ENCODE measurements at places on chromosomes 12 and 14.

GRCh38 chr12:75959060-75959459 is 72.5 kb downstream of the PHLDA1 start:
- no peak for DNase-seq

DNA sequence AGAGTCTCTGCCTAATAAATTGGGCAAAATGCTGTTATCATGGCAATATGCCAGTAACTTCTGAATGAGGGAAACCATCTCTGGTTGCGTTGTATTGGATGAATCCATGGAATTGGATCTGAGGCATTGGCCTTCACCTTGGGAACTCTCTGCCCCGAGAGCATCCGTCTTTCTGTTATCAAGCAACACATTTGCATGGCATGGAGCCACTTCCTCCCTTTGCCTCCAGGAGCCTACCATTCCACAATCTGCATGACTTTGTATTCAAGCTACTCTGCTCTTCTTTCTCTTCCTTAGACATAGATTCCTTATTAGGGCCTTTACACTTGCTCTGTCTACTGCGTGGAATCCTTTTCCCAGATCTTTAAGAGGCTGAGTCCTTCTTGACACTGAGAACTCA is 57.2 kb downstream of the RIC8B start:
- DNase-seq = no peak

DNA sequence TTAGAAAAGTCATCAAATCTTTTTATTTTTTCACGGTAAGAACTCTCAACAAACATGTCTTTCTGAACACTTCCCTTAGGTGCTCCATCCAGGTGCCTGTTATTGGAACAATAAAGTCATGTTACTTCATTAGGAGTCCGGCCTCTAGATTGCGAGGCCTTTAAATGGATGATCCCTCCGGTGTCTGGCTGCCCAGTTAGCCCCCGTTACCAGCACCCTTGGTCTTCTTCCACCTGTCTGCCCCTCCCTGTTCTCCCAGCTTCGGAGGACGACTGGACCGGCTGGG is 593 bp upstream of the PA2G4 start:
- no peak for DNase-seq

GRCh38 chr14:78327426-78328221 is 157.5 kb downstream of the NRXN3 start:
- no peak for DNase-seq

- no peak for DNase-seq
These were observed 20.3 kb downstream of the HEBP1 start for GRCh38 chr12:12979731-12980259.

- DNase-seq = peak; percentile 48
These were observed 730 bp downstream of the CLSTN3 start for GRCh38 chr12:7130701-7131501.

DNA sequence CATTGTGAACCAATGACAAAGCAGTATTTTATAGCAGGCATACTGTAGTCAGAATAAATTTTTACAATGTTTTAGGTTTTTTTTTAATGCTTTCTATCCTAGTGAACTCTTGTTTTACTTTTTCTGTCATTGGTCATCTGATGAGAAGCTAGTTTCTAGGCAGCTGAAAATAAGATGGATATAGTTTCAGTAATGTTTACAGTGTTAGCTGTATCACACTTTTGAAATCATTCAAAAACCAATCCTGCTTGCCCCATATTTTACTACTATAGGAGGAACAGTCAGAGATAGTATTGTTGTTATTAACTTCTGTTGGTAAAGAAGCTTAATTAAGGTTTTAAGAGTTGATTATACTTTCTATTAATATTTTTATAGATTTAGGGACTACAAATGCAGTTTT is 24.5 kb downstream of the USP15 start:
- no peak for DNase-seq

- DNase-seq = no peak
These were observed 86.6 kb upstream of the FRMD6 start for GRCh38 chr14:51564986-51565604.

DNA sequence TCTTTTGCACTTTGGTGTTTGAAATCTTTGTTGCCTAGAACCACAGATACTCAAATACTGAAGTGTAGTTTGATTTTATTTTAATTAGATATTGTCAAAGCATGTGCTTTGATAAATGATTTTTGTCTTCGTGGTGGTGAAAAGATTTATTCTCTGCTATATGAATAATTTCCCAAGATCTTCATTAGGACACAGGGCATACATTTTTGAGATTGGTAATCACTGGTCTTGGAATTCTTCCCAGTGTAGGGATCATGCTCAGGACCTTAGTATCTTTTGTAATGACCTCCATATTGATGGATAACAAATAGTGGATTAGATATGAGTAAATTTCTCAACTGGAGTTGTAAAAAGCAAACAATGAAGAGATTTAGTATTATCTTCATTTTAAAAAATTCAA is 28.2 kb downstream of the TBK1 start:
- DNase-seq = no peak

DNA sequence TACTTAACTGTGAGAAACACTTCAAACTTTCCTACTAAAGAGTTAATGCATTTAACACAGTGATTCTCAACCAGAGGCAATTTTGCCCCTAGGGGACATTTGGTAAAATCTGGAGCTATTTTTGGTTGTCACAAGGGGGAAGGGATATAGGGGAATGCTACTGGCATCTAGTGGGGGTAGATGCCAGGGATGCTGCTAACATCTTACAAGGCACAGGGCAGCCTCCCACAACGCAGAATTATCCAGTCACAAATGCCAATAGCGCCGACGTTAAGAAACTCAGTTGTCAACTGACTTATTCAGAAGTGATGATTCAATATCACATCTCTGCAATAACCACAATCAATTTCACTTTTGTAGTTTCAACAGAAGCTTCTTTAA is 2.0 kb downstream of the EEA1 start:
- DNase-seq = peak; percentile 73

DNA sequence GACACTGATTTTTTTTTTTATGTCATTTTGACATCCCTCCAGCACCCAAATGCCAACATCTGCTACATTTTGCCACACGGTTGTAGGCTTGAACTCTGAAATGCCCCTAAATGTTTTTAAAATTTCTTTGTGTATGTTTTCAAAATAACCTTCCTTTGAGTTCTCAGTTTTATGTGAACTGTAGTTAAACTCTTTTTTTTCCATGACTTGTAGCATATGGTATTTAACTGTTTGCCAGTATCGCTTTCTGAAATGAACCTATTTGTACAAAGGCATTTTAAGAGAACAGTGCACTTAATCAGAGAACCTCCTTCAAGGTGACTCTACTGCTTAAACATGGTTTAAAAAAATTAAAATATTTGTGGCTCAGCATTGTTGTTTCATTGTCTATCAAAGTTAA is 61.5 kb downstream of the PDE3A start:
- DNase-seq = no peak

GRCh38 chr14:100419856-100420255 is 96.7 kb downstream of the SLC25A47 start:
- DNase-seq = no peak

GRCh38 chr12:46452776-46453175 is 80.2 kb upstream of the SLC38A2 start:
- DNase-seq = no peak

- DNase-seq = no peak
These were observed 168.0 kb downstream of the SLC16A7 start for GRCh38 chr12:59763835-59764234.

- no peak for DNase-seq
These were observed 23.5 kb downstream of the BHLHE41 start for GRCh38 chr12:26101350-26101734.

GRCh38 chr12:30438601-30439041 is 257.0 kb downstream of the IPO8 start:
- DNase-seq = no peak

- DNase-seq = no peak
These were observed 12.5 kb downstream of the TIMM9 start for GRCh38 chr14:58414845-58415244.

GRCh38 chr12:50477241-50477832 is 27.4 kb upstream of the DIP2B start:
- DNase-seq = no peak

DNA sequence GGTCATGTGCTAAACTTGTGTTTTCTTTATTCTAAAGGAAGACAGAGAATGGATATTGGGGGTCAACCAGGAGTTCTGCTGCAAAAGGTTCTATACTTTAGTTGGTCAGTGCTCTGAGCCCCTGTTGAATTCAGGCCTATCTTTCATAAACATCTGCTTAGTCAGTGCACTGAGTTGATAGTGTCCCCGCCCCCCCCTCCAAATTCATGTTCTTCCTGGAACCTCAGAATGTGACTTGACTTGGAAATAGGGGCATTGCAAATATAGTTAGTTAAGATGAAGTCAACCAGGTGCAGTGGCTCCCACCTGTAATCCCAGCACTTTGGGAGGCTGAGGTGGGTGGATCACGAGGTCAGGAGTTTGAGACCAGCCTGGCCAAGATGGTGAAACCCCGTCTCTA is 23.3 kb downstream of the CHST11 start:
- no peak for DNase-seq

GRCh38 chr12:14611640-14612203 is 44.0 kb upstream of the PLBD1 start:
- no peak for DNase-seq

DNA sequence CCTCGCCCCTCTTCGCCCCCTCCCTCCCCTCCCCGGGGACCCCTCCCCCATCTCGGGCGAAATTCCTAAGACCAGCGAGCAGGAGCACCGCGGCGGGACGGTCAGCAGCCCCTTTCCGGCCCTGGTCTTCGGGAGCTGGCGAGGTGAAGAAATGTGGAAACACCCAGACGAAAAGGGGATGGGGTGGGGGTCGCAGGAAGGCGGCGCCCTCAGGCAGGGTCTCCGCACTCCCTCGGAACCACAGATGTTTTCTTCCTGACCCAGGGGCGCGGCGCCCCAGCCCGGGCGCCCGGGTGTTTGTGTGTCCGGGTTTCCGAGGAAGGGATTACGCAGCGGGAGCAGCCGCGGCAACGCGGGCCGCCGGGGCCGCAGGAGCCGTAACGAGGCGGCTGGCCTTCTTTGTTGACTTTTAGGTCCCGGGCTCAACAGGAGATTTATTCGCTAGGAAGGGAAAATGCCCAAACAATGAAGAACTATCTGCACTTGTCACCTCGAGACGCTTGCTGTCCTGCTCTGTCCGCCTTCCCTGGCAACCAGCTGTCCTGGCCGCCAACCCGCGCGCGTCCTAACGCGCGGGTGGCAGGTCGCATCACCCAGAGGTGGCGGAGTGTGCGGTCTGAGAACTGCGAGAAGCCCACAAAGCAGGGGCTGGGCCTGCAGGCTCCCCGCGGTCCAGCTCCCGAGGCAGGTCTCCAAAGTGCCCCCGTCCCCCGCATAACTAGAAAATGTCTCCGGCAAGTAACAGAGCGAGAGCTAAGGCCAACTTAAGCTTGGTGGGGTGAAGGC is 7.0 kb downstream of the FOXA1 start:
- DNase-seq = no peak

- no peak for DNase-seq
These were observed 3.3 kb downstream of the MTA1 start for GRCh38 chr14:105422695-105423487.

- no peak for DNase-seq
These were observed 7.0 kb downstream of the ZNF839 start for GRCh38 chr14:102326583-102326982.

- no peak for DNase-seq
These were observed 46.7 kb upstream of the ATP2A2 start for GRCh38 chr12:110234331-110234751.

- no peak for DNase-seq
These were observed 77.1 kb upstream of the PLXNC1 start for GRCh38 chr12:94071258-94071657.

- no peak for DNase-seq
These were observed 5.8 kb downstream of the NFE2 start for GRCh38 chr12:54294953-54295566.

DNA sequence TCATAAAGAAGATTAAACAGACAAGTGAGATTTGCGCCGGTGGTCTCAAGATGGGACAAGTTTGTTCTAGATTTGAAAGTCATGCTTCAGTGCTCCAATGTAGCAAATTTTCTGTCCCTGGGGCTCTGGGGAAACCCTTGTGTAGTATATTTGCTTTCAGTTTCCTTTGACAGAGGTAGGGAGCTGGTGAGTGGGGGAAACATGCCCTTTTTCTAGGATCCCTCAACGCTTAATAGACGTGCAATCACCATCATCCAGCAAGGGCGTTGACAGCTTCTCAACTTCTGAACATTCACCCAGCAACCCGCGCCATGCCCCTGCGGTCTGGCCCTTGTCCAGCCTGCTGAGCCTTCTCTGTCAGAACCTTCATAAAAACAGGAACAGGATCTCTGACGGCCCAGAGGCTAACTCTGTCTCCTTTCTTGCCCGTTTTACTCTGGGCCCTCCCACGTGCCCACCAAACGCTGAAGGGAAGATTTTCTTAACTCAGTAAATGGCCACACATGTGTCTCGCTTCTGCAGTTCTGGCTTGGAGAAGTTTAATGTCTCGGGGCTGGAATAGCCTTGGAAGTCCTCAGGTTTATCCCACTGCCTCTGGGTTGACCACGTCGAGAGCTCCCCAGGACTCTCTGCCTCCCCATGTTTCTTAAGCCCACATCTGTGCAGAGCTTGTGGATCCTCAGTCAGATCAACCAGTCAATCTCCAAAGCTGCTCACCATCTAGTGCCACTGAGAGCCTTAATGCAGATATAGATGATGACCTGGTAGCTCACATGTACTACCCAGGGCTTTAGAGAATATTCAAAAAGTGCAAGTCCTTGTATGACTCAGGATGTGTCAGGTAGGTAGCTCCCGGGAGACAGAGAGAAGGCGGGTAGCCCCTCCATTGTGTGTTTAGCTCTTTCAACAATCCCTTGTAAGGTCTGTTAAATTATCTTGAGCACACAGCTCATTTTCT is 58.1 kb upstream of the CCND2 start:
- peak; percentile 27 for DNase-seq

DNA sequence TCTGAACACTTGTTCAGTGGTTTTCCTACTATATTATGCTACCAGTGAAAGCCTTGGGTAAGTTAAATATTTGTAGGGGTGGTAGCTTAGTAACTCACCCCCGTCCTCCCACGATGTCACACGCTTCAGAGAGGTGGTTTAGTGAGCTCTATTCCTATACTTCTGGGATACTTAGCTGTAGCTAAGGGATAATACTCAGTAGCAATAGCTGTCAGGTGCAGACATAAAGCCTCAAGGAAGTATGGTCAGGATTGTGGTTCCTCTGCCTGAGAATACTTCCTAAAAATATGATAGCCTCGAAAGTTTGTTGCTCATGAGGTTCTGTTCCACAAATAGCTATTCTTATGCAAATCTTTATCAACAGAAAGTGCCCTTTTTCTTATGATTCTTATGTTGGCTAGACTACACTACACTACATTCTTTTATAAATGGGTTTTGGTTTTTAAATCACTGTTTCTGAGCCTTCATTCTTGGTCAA is 11.9 kb downstream of the DLST start:
- no peak for DNase-seq

- DNase-seq = no peak
These were observed 42.1 kb downstream of the TSPAN9 start for GRCh38 chr12:3119192-3119755.

DNA sequence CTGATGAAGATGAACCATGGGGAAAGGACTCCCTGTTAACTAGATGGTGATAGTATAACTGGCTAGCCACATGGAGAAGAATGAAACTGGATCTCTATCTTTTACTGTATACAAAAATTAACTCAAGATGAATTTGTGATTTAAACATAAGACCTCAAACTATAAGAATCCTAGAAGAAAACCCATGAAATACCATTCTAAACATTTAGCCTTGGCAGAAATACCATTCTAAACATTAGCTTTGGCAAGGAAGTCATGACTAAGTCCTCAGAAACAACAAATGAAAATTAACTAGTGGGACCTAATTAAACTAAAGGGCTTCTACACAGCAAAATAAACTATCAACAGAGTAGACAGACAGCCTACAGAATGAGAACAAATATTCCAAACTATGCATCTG is 28.4 kb upstream of the NOVA1 start:
- no peak for DNase-seq

- DNase-seq = no peak
These were observed 58.0 kb downstream of the EEA1 start for GRCh38 chr12:92871116-92871515.
